ENCODE measurements at places on chromosomes 2 and 18.

DNA sequence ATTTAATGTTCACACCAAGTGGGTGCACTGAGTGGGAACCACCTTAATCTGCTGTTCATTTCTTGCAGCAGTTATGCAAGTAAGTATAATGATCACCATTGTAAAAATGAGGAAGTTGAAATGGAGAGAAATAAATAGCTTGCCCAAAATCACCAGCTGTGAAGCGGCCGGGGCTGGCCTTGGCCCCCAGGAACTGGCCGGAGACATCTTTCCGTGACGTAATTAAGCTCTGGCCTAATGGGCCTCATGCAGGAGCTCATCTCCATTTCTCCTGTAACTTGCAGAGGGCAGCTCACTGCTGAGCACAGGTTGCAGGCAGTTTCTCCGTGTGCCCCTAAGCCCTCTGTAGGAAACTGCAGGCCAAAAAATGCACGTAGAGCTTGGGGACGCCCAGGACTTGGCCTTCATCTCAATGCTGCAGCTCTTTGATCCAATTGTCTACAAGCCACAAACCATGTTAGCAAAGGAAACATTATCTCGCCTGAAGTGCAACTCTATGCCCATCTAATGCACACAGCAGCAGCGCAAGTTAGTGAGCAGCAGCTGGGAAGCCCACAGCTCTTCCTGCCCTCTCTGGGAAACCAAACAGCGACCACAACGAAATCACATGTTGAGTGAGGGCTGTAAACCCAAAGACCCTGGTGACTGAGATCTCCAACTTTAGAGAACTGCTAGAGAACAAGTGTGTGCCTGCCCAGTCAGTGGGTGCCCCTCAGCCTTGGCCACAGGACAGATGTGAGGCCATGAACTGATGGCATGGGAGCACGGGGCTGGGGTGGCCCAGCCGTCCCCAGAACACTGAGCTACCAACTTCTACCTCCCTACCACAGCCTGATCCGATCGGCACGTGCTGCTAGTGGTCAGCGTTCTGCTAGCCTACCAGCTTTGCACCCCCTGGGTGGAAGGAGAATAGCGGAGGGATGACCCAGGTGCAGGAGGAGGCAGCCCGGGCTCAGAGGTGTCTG is 28.8 kb downstream of the APCDD1 start:
- DNase-seq, result no peak

GRCh38 chr18:25604894-25605597 is 253.1 kb upstream of the ZNF521 start:
- no peak for DNase-seq

- DNase-seq, result no peak
Observed at GRCh38 chr2:61948661-61949457, 43.4 kb downstream of the COMMD1 start.

- peak; percentile 77 for DNase-seq
Observed at GRCh38 chr18:74196220-74197119, 48.1 kb downstream of the TIMM21 start.

DNA sequence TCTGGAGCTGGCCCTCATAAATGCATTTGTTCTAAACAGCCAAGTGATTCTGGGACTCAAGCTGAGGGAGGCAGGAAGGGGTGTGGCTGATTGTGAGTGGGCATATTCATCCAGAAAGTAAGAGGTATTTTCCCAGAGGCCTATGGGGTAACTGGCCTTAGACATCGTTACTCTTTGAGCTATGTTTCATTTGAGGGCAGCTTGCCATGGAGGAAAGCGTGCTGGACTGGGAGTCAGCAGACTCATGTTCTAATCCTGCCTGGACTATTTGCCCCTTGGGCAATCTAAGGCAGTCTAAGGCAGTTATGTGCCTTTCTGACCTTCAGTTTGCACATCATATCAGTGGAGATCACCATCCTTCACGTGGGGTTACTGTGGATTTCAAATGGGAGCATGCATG is 93.5 kb upstream of the SLC14A2 start:
- no peak for DNase-seq

DNA sequence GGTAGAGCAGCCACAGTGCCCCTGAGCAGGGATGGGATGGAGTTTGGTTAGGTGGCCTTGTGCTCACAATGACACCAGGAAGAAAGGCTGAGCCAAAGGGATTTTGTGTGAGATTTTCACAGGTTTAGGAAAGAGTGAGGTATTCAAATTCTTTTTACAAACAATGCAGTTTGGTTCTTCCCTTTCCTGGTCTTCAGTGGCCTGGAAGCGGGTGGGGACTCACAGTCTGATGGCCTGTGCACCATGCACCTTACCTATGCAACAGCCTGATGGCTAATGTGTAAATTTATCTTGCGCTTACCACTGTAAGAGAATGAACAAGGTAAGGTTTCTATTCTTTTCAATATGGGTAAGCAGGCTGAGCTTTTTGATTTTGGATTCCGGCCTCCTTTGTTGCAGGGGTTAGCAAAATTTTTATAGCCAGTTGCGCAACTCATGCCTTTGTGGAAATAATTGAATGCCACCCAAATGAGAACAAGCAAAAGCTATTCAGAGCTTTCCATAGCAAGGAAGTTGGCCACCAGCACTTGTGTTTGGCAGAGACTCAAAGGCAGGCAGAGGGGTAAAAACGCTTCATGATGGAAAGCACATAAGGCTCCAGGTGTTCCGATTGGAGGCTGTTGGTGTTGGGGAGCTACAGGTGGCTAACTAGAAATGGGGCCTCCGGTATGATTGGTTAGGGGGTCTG is 23.8 kb upstream of the IL1R2 start:
- DNase-seq, result no peak

DNA sequence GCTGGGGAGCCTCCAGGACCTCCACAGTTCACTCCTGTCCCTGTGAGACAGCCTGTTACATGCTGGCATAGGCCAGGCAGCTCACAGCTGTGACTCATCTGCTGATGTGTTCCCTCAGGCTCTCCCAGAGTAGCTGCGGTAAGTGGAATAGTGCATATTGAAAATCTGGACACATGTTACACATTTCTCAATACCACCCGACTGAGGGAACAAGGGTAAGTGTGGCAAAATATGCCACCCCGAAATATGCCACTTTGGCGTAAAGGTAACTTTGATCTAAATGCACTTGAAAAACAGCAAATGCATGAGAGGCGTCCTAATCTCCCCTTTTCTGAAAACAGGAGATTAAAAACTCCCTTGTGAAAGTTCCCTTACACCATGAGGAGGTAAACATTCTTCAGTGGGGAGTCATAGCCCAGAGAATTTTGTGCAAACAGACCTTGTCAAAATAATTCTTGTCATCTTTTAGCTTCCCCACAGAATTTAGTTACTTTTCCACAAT is 557.9 kb downstream of the CCDC85A start:
- DNase-seq, result no peak

Data from CD4-positive, alpha-beta T cell treated with Interferon alpha-2 for 1 hour (primary cell).